ENCODE measurements at places on chromosomes 11 and 22.

DNA sequence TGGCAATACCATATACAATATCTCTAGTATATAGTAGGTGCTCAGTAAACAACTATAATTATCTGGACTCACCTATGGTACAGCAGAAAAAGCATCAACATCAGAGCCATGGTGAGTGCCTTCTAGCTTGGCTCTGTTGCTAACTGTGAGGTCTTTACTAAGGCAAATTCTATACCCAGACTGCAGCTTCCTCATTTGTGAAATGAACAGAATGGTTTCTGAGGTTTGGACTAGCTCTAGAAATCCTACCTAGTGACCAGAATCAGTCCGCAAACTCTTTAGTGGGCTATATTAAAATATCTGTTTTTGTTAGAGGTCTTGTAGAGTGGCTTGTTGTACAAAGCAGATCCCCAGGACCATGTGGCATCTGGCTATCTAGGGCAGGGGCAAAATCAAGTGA lies 3.7 kb downstream of the MS4A1 start:
- no peak for DNase-seq

GRCh38 chr11:103683576-103683975 lies 352.9 kb upstream of the DDI1 start:
- DNase-seq: no peak

- peak; percentile 87 for DNase-seq
Observed at GRCh38 chr22:30286813-30287647, 2.3 kb downstream of the CASTOR1 start.

- no peak for DNase-seq
Observed at GRCh38 chr22:37491559-37492427, 5.6 kb upstream of the MFNG start.

DNA sequence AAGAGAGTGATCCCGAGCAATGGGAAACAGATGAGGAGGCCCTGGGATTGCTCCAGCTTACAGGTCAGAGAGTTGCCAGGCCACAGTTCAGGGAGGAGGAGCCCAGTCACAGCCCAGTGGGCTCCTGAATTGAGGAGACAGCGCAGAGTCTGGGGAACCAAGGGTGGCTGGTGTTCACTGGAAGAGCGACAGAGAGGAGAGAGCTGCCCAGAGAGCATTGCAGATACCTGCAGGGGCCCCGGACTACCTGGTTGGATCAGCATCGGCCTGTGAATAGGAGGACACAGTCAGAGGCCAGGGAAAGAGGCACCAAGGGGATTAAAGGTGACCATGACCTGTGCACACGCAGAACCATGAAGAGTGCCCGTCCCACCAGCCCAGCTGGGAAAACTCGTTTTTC lies 648.6 kb downstream of the TBC1D22A start:
- DNase-seq: no peak

GRCh38 chr11:117814766-117815261 lies 9.7 kb downstream of the FXYD2 start:
- DNase-seq: peak; percentile 55

DNA sequence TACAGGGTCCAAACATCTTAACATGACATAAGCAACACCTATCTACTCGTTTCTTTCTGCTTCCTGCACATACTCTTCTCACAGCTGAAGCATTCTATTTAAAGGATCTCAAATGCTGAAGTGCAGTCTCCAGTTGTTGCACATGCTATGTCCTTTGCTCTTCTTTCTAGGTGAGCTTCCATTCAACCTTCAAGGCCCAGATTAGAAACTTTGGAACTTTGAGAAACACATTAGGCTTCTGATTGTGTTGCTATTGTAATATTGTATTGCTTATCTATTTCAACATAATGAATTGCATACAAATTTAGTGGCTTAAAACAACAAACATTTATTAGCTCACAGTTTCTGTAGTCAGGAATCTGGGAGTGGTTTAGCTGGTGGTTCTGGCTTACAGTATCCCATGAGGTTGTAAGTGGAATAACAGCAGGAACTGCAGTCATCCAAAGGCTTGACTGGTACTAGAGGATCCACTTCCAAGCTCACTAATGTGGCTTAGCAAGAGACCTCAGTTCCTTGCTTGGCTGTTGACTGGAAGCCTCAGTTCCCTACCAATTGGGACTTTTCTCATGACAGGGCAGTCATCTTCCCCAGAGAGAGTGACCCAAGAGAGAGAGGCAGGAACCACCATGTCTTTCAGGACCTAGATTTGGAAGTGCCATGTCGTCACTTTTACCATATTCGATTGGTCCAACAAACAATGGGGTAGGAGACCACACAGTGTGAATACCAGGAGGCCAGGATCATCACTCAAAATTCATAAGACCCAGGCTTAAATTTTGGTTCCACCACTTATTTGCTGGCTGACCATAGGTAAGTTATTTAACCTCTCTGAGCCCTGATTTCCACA lies 27.2 kb upstream of the RASSF10 start:
- DNase-seq: no peak

DNA sequence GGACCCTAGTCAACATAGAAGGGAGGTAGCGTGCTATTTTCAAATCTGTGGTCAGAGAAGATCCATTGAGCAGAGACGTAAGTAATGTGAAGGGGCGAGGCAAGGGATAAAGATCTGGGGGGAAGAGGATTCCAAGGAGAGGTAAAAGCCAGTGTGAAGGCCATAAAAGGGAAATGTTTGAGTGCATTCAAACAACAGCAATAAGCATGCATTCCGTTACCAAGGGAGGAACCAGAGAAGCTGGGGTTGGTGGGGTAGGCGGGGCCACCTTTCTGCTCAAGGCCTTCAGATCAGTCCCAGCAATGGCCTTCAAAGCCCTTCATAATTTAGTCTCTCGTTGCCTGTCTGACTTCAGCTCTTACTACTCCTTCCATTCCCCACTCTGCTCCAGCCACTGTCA lies 18.4 kb upstream of the SMPD1 start:
- DNase-seq: no peak

GRCh38 chr11:121478226-121478894 lies 25.6 kb upstream of the SORL1-AS1 start:
- no peak for DNase-seq

GRCh38 chr11:73283276-73284000 lies 11.3 kb downstream of the P2RY6 start:
- DNase-seq: no peak

DNA sequence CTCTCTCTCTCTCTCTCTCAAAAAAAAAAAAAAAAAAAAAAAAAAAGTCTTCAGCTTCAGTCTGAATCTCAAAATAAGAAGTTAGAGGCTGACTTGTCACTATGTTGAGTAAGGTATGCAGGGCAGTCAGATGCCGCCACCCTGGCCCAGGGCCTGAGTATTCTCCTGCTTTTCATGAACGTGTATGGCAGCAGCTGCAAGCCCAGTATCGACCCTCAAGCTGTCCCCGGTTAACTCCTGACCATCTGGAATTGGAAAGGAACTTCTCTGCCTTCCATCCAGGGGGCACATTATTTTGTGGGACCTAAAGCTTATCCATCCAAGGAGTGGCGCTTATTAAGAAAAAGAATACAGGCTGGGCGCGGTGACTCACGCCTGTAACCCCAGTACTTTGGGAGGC lies 11.4 kb downstream of the MRGPRD start:
- no peak for DNase-seq

- DNase-seq: no peak
Observed at GRCh38 chr11:21625982-21626381, 566.9 kb upstream of the ANO5 start.

DNA sequence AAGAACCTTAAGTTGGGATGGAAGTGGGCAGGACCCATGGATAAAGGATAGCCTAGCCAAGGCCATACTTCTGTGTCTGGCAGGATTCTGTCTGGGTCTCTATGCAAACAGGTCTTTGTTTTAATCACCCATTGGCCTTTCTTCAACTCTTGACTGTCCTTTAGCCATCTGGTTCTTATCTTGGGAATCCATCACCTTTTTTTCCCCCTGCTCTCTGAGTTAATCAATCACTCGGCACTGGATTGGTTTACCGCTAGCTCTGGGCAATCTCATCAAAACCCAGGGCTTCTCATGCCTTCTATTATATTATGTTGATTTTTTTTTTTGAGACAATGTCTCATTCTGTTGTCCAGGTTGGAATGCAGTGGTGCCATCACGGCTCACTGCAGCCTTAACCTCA lies 1.8 kb upstream of the RNF169 start:
- DNase-seq: no peak

DNA sequence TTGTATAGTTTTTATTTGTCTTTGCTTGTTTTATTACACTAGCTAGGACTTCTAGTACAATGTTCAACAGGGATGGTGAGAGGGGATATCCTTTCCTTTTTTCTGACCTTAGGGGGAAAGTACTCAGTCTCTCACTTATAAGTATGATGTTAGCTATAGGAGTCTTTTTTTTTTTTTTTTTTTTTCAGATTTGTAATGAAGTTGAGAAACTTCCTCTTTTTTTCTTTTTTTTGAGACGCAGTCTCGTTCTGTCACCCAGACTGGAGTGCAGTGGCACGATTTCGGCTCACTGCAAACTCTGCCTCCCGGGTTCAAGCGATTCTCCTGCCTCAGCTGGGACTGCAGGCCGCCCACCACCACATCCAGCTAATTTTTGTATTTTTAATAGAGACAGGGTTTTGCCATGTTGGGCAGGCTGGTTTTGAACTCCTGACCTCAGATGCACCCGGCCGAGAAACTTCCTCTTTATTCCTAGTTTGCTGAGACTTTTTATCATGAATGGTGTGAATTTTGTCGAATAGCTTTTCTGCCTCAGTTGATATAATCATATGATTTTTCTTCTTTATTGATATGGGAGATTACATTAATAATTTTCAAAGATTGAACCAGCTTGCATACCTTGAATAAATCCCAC lies 10.9 kb downstream of the TRIM22 start:
- DNase-seq: no peak

- no peak for DNase-seq
Observed at GRCh38 chr11:62592146-62592815, 958 bp upstream of the TUT1 start.

GRCh38 chr11:116309446-116309845 lies 463.3 kb downstream of the BUD13 start:
- no peak for DNase-seq

DNA sequence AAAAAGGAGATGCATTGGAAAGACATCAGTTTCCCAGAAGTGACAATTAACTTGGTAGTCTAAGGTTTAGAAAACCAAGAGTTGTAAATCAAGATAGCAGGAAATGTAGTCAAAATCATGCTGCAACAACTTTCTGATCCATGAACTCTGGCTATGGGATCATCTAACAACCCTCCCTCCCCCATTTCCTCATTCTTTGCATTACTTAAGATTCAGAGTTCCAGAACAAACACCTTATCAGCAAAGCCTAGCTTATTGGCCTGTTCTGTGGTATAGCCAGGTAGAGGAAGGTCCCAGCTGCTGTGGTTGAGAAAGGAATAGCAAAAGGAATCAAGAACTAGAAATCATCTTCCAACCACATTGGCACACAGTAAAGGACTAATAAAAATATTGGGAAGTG lies 651.1 kb downstream of the METTL15 start:
- no peak for DNase-seq

- peak; percentile 69 for DNase-seq
Observed at GRCh38 chr11:76721755-76722677, 51.5 kb upstream of the LRRC32 start.

- DNase-seq: no peak
Observed at GRCh38 chr22:29312218-29313125, 3.0 kb downstream of the RASL10A start.

- DNase-seq: no peak
Observed at GRCh38 chr11:64670975-64671374, 52.0 kb downstream of the NRXN2 start.

GRCh38 chr11:134365011-134365925 lies 33.5 kb downstream of the GLB1L2 start:
- no peak for DNase-seq

DNA sequence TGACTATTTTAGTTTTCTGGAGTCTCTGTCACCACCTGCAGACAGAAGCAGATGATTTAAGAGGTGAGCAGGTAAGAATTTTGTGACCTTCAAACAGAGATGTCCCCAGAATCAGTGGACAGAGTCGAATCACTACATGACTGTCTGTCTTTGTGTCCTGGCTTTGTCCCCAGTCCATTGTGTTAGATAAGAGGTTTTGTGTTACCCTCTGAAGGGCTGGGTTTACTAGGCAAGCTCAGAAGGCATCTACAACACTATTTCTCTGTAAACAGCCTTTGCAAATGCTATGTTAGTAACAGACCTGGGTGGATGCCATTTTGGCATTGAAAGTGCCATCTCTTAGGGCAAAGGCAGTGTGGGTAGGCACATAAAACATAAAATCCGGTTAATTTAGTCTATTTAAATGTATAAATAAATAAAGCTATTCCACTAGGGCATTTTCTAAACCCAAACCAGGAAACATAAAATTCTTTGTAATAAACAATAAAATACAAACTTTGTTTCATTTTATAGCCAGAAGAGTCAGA lies 40.3 kb upstream of the CADM1 start:
- DNase-seq: no peak

GRCh38 chr22:26956371-26956770 lies 299.0 kb downstream of the MIAT start:
- DNase-seq: no peak

- no peak for DNase-seq
Observed at GRCh38 chr22:41387341-41387740, 5.6 kb downstream of the TEF start.

GRCh38 chr11:41713030-41713429 lies 253.6 kb upstream of the LRRC4C start:
- DNase-seq: no peak

GRCh38 chr11:26677566-26677965 lies 44.3 kb downstream of the SLC5A12 start:
- DNase-seq: no peak

DNA sequence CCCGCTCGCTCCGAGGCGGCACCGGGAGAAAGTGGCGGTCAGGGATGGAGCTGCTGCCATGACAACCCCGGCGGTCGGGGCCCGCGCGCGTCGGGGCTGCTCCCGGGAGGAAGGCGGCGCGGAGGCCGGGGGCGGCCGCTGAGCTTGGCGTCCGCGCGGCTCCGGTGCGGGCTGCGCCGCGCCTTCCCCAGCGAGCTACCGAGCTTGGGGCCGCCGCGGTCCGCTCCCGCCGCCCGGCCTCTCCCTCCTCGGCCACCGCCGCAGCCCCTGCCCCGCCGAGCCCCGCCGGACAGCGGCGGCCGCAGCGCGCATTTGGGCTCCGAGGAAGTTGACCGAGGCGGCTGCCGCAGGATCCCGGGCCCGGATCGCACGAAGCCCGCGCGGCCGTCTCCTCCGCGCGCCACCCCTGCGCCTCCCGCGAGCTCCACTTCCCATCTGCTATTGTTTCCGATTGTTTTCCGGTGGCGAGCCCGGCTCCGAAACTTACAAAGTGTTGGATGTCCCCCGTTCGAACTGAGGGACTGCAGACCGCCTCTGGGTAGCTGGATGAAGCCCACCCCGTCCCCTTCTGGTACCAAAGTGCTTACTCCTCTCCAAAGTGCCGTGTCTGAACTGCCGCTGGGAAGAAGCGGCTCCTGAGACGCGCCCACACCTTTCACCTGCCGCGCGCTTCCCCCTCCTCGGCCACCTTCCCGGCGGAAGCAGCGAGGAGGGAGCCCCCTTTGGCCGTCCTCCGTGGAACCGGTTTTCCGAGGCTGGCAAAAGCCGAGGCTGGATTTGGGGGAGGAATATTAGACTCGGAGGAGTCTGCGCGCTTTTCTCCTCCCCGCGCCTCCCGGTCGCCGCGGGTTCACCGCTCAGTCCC lies 540.3 kb downstream of the NTM start:
- no peak for DNase-seq

All from activated T-cell treated with anti-CD3 and anti-CD28 coated beads for 4 hours (primary cell).